ENCODE measurements at places on chromosomes 5 and 9. TPM values are rescaled to one million over a fixed set of nuclear protein-coding genes. Genes with fewer than 3 reads are reported as not detected.

GBGT1 gene
- total RNA-seq = 3.0 TPM

DNA sequence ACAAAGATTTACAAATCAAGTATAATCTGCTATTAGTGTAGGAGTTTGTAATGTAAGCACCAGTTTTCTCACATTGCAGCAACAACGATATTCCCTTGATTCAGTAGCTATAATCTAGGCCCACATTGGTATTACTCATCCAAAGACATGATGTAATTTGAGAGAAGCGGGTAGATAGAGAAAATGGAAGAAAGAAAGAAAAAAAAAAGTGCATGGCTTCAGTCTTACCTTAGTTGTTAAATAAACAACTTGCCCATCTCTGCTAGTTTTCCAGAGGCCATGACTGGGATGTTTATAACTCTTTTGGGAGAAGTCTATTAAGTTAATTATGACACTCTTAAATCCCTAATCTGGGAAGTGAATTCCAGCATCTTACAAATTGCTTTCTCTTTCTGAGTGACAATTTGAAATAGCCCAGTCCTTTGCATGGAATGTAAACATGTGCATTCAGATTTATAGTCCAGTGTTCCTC is 2.8 kb downstream of the MELK start:
- no peak for DNase-seq

DNA sequence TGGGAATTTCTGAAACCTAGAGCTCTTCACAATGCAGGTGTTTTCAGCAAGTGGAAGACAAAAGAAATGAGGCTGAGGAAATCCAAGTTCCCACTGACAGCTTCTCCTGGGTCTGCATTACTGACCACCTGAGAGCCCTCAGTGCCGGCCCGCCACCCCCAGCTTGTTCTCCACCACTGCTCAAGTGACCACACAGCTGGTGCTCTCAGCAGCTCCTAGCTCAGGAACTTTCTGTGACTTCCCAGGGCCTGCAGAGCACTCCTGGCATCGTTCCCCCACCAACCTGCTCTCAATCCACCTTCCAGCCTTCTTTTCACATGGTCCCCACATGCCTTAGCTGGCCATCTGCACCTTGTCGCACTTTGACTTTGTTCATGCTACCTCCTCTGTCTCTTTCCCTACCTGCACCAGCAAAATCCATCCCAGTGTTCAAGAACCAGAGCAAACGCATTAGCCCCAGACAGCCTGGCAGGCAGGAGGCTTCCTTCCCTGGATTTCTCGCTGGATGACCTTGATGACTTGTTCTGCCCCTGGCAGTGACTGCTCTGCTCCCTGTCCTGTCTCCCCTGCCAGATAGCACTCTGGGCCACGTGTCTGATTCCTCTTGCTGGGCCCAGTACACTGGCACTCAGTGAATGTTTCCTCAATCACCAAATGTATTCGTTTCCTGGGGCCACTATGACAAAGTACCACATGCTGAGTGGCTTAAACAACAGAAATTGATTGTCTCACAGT is 35.1 kb upstream of the NANS start:
- DNase-seq = no peak

CTXN3 gene
- 2.8 TPM for total RNA-seq

DNA sequence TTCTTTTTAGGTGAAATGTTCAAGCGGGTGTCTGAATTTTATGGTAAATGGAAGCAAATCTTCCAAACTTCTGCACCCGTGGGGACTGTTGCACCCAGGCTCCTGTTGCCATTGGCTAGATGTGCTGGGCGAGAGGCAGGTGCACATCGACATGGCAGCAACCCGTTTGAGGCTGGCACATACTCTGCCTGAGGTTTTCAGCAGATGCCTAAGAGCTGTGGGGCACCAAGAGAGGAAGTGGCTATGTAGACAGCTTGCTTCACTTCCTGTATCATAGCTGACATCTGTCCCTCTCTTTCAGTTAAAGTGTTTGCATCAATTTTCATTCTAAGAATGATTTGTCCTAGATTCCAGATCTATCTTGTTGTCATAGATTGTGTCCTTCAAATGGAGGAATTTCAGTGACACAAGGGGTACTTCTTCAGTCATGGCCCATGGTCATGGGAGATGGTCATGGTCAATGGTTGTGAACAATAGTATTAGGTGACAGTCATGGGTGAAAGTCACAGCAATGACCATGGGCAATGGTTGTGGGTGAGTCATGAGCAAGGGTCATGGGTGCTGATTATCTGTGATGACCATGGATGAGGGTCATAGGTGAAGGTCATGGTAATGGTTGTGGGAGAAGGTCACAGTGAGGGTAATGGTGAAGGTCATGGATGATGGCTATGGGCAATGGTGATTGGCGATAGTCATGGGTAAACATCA is 115.1 kb upstream of the IRX4 start:
- no peak for DNase-seq

- DNase-seq = no peak
Observed at GRCh38 chr5:87645224-87645623, 232.5 kb upstream of the CCNH start.

OR2S2 gene
- not detected for total RNA-seq

DNA sequence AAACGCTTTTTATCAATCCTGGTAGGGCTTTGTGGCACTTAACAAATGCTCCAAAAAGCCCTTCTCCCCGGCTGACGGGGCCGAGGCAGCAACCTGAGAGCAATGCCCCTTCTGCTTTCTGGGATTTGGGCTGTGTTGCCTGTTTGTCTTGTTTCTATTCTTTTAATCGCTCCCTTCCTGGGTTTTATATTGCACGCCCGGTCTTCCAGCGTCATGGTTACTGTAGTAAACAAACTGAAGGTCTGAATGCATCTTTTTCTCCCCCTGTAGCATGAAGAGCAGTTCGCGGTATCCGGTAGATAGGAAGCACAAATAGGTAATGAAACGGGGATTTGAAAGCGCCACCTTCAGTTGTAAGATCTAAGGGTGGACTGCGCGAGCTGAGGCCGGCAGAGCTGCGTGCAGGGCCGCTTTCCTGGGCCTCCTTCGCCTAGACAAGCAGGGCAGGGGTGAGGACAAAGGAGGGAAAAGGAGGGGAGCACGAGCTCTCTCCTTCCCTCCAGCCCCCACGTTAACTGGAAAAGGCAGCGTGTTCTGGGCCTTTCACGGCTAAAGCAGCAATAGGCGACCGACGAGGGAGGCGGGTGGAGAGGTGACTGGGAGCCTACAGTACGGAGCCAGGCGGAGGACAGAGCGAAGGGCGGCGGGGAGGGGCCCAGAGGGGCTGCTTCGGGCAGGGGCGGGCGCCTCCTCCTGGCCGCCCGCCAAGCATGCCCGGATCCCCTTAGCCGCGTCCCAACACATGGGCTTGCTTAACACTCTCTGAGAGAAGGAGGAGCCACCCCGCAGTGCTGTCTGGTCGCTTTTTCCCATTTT is 49.3 kb upstream of the ZNF366 start:
- DNase-seq = peak; percentile 36

F12 gene
- total RNA-seq = 3.3 TPM

- DNase-seq = no peak
Observed at GRCh38 chr9:16030528-16031185, 477.8 kb downstream of the CCDC171 start.

- DNase-seq = no peak
Observed at GRCh38 chr9:98413084-98413483, 157.6 kb upstream of the TBC1D2 start.

GRCh38 chr9:83154821-83155220 is 91.9 kb upstream of the RASEF start:
- DNase-seq = no peak

DNA sequence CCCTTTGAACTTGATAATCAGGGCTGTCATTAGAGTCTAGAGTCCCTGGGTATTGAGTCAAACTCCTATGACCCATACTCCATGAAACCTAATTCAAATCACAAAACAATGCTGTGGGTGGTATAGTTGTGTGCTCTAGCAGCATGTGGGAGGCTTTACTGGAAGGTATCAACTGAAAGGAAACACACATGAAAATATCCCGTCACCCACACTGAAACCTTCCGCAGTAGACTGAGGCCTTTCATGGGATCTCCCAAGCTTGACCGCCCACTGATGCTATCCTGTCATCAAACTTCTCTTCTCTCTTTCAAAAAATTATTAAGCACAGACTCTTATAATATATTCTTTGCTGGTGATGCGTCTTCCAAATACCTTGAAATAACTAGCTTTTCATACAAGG is 569.1 kb upstream of the MEF2C start:
- DNase-seq = no peak

DNA sequence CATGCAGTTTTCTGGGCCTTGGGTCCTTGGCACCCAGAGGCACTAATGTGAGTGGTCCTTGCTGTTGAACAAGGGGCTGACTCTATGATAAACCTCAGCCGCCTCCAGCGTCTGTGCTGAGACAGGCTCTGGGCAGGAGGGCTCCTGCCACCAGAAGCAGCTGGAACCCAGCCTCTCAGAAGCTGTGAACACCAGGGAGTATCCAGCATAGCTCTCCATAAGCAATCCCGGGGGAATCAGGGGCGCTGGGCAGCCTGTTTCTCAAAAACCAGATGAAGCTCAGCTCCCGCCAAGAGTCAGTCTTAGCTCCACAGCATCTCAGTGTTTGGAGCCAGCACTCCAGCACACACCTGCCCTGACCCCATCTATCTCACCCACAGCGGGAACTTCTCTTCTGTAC is 170.2 kb downstream of the HSPA4 start:
- no peak for DNase-seq

- DNase-seq = no peak
Observed at GRCh38 chr5:166240705-166241104, 2050.7 kb upstream of the WWC1 start.

SLC28A3 gene
- total RNA-seq = 0.09 TPM

GRCh38 chr5:36611520-36612274 is 5.3 kb downstream of the SLC1A3 start:
- no peak for DNase-seq

PROB1 gene
- 1.1 TPM for total RNA-seq

HACD4 gene
- total RNA-seq = 1.5 TPM

DNA sequence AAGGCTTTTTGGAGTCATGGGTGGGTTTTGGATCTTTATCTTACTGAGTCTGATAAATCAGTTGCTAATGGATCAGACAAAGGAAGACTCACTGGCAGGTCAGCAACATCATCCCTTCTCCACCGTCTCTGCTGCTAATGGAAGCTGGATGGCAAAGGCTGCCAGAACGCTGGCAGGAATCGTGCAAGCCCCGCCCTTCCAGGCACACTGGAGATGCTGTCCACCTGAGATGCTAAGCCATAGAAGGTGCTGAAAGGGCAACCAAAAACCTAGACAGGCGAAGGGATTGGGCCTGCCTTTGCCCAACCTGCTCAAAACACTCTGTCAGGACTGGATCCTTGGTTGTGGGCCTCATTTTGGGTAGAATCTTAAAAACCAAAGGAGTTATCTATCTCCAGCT is 139.5 kb upstream of the FSTL4 start:
- DNase-seq = no peak

DNA sequence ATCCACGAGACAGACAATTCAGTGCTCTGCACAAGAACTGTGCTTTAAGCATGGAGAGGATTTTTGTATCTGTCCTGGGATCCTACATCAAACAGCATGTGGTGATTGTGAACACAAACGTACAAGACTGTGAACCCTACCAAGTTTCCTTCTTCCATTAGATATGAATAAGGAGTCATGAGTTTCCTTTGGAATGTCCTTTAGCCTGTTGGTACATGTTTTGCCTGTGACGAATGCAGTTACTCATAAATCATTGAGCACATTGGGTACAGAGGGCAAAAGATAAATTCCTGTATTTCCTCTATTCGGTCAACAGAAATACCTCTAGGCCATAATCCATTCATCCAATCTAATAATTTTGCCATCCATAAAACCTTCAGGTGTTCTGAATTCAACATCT is 61.5 kb downstream of the FXN start:
- DNase-seq = no peak

- DNase-seq = no peak
Observed at GRCh38 chr5:53890490-53890889, 330.1 kb downstream of the NDUFS4 start.

TYRP1 gene
- total RNA-seq = 4.0 TPM

DNA sequence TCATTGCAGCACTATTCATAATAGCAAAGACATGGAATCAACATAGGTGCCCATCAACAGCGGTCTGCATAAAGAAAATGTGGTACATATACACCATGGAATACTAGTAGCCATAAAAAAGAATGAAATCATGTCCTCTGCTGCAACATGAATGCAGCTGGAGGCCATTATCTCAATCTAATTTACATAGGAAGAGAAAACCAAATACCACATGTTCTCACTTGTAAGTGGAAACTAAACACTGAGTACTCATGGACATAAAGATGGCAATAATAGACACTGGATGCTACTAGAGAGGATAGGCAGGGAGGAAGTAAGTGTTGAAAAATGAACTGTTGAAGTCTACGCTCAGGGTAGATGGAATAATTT is 203.9 kb upstream of the CDH9 start:
- DNase-seq = no peak

DNA sequence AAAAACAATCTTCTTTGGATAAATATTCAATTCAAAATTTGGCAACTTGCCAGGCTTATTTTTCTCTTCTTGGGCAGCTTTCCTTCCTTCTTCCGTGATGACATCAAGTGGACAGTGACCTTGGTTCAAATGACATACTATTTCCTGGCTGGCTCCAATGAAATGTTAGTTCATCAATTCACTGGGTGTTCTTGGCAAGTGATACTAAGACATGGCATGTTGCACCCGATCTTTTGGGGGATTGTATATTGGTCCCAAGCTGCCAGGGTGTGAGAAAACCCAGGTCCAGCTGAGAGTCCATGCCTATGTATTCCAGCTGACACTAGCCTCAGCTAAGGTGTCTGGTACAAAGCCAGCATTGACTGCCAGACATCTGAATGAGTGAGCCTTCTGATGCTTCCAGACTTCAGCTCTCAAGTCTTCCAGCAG is 252.9 kb downstream of the MAT2B start:
- no peak for DNase-seq

- no peak for DNase-seq
Observed at GRCh38 chr5:175001876-175002645, 277.7 kb downstream of the MSX2 start.

- DNase-seq = no peak
Observed at GRCh38 chr5:172445866-172446265, 8.5 kb downstream of the SH3PXD2B start.

GRCh38 chr5:142327111-142327842 is 2.5 kb upstream of the SPRY4 start:
- DNase-seq = no peak

- DNase-seq = no peak
Observed at GRCh38 chr9:90301277-90301653, 341.4 kb downstream of the DIRAS2 start.

DNA sequence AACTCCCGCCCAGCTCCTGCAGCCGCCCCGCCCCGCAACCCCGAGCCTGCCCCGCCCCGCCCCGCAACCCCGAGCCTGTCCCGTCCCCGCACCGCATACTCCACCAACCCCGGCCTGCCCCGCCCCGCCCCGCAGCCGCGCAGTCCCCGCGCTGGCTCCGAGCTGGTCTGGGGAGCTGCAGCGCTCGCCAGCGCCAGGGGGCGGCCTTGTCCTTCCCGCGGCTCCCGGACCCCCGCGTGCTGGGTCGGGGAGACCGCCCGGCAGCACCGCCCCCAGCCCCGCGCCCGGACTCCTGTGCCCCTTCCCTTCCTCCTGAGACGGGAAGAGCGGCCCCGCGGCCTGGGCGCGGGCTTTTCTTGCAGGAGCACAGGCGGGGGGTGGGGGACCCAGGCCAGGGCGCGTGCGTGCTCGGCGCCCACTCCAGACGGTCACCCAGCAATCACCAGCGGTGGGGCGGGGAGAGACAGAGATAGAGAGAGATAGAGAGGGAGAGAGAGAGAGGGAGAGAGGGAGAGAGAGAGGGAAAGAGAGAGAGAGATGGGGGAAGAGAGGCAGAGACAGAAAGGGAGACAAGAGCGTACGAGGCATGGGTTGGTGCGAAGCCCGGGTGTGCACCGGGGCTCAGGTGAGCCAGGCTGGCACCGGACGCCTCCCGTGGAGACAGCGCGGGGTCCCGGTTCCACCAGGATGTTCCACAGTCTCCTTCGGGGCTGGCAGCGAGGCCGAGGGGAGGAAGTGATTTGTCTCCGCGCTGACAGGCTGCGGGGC is 14.7 kb upstream of the TMEM250 start:
- peak; percentile 66 for DNase-seq

GCNT4 gene
- 1.5 TPM for total RNA-seq
